ENCODE measurements at places on chromosomes 1 and 21. TPM values are rescaled to one million over a fixed set of nuclear protein-coding genes. Genes with fewer than 3 reads are reported as not detected.
A peak's percentile ranks its signal among the peaks of the same experiment; 100 is the strongest.

Gene ZNF648
- total RNA-seq, result not detected

Gene PGBD5
- 1.3 TPM for total RNA-seq

Gene VSIG8
- total RNA-seq, result not detected

Gene BEST4
- not detected for total RNA-seq

Gene TMIGD3
- total RNA-seq, result not detected

Gene CFAP74
- total RNA-seq, result not detected

Gene LORICRIN
- total RNA-seq, result not detected

Gene PRR9
- total RNA-seq, result not detected

GRCh38 chr1:154615411-154615810, 7.4 kb upstream of the ADAR start:
- no peak for DNase-seq

DNA sequence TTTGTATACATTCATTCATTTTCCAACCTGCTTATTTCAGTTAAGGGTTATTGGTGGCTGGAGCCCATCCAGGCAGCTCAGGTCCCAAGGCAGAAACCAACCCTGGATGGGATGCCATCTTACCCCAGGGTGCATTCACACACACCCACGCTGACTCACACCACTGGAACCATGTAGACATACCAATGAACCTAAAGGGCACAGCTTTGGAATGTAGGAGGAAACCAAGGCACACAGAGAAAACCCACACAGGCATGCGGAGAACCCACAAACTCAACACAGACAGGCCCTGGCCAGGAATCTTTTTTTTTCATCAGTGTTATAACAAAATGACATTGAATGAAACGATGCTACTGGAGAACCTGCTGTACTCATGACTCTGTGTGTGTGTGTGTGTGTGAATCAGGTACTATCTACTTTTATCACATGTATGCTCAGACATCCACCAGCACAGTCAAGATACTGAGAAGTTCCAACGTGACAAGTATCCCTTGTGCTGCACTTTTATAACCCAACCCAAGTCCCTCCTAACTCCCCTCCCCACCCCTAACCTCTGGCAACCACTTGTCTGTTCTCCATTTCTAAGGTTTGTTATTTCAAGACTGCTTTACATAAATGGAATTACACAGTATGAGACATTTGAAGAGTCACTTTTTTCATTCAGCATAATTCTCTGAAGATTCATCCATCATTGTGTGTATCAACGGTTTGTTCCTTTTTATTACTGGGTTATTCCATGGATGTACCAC, 286.8 kb upstream of the PLD5 start:
- peak; percentile 68 for DNase-seq

DNA sequence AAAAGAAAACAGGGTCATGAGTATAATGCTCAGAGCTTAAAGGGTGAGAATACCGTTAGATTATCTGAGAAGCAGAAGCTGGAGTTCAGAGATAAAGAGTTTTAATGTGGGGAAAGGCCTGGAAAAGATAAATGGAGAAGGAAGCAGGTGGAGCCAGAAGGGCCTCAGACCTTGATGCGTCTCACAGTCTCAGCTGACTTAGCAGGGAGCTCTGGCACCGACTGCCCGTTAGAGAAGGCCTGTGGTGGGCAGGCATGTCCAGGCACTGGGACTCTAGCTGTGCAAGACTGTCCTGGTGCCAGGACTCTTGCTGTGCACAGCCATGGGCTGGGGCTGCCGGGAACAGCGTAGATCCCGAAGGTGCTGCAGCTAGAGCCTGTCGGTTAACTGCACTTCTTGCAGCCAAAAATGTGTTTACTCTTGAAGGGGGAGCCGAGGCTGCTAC, 3.8 kb upstream of the SLAMF9 start:
- no peak for DNase-seq

DNA sequence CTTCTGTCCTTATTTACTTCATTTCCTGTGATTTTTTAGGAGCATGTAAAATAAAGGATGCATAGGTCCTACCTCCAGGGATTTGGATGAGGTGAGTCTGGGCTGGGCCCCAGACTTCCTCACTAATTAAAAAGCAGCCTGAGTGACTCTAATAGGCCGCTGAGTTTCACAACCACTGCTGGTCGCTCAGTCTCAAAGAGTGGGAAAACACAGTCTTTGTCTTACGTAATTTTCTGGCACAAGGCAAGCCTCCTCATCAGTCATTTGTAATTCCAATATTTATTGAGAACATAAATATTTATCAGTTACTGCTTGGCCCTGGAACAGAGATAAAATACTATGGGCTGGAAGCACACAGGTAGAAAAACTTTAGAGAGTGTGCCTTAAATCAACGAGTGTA, 195.4 kb upstream of the RUNX1 start:
- DNase-seq, result no peak

- no peak for DNase-seq
Measured at GRCh38 chr21:42735944-42736343, 82.5 kb downstream of the PDE9A start.

- no peak for DNase-seq
Measured at GRCh38 chr1:226407199-226407496, 745 bp downstream of the PARP1 start.

- DNase-seq, result no peak
Measured at GRCh38 chr21:36584980-36585940, 105.3 kb upstream of the CLDN14 start.

GRCh38 chr1:42998386-42998785, 39.7 kb upstream of the SLC2A1 start:
- DNase-seq, result peak; percentile 65

GRCh38 chr1:233061265-233061664, 110.9 kb downstream of the NTPCR start:
- no peak for DNase-seq

- DNase-seq, result no peak
Measured at GRCh38 chr1:238624776-238625175, 734.1 kb upstream of the ZP4 start.

- DNase-seq, result no peak
Measured at GRCh38 chr1:36951292-36951750, 83.0 kb downstream of the GRIK3 start.

GRCh38 chr1:53574621-53575020, 115.4 kb downstream of the DMRTB1 start:
- DNase-seq, result no peak

- no peak for DNase-seq
Measured at GRCh38 chr1:210321131-210321530, 7.6 kb upstream of the HHAT start.

DNA sequence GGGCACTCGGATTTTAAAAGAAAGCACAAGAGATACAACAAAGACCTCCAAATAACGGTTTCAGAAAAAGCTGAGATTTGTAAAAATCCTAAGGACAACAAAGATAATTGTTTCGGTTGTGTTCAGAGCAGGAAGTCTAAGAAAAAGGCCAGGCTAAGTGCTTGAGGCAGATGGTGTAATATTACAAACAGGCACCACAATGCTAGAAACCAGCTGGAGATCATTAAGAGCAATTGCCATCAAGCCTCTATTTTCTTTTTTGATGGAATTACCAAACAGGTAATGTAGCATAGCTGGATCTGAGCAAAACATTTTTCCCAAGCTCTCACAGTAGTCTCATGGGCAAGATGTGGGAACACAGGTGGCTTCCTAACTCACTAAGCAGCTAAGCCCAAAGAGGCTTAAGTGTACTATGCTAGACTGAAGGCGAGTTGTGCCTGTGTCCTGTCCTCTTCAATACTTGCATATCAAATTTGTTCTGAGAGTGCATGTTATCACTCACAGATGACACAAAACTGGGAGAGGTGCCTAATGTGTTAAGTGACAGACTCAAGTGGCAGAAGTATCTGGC, 161.6 kb downstream of the GLUL start:
- DNase-seq, result no peak

DNA sequence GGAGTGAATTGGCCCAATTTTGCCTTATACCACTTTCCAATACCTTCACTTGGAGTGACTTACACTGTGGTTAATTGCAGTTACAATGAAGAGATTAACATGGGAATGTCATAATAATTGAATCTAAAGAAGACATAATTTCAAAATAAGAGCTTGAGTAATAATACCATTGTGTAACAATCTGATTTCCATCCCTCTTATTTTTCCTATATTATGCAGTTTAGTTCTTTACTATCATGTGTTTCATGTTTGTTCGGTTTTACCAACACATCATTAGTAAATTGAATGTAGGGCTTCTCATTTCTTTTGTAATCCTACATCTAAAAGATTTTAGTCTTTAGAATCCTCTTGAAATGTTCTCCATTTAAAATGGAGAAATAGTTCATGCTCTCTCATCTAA, 19.2 kb upstream of the XPR1 start:
- no peak for DNase-seq

GRCh38 chr21:15061279-15061678, 3.5 kb downstream of the NRIP1 start:
- no peak for DNase-seq

- DNase-seq, result no peak
Measured at GRCh38 chr1:43451701-43452532, 1.8 kb downstream of the HYI start.

GRCh38 chr1:23337869-23338268, 6.2 kb downstream of the HNRNPR start:
- no peak for DNase-seq

DNA sequence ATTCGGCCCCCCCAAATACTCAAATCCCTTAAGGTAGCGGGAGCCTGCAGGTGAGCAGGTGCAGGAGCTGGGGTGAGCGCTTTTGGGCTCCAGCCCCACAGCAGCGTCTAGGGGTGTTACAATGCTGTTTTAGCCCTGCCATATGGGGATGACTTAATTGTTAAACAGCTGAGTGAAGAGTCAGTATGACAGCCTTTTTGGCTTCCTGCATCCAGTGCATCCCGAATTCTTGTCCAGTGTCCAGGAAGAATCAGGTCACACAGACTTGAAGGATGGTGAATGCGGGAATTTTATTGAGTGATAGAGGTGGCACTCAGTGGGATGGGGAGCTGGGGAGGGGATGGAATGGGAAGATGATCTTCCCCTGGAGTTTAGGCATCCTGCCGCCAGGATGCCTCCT, 30.4 kb upstream of the HHAT start:
- no peak for DNase-seq

GRCh38 chr1:6267686-6268322, 6.9 kb upstream of the GPR153 start:
- no peak for DNase-seq

DNA sequence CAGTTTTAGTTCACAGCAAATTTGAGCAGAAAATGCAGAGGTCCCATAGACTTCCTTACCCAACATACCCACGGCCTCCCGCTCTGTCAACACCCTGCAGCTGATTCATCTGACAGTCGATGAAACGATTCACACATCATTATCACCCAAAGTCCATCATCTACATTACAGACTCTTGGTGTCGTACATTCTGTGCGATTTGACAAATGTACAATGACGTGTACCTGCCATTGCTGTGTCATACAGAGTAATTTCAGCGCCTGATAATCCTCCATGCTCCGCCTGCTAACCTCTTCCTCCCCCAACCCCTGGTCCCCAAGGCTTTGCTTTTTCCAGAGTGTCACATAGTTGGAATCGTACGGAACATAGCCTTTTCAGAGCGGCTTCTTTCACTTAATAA, 94.7 kb upstream of the SLC25A33 start:
- DNase-seq, result no peak

GRCh38 chr1:31704271-31705079, 658 bp upstream of the COL16A1 start:
- DNase-seq, result no peak

All from SJSA1 (cell line).